ENCODE measurements at places on chromosomes 5 and 9.

- DNase-seq = no peak
Measured at GRCh38 chr5:17221843-17222636, 4.6 kb downstream of the BASP1 start.

DNA sequence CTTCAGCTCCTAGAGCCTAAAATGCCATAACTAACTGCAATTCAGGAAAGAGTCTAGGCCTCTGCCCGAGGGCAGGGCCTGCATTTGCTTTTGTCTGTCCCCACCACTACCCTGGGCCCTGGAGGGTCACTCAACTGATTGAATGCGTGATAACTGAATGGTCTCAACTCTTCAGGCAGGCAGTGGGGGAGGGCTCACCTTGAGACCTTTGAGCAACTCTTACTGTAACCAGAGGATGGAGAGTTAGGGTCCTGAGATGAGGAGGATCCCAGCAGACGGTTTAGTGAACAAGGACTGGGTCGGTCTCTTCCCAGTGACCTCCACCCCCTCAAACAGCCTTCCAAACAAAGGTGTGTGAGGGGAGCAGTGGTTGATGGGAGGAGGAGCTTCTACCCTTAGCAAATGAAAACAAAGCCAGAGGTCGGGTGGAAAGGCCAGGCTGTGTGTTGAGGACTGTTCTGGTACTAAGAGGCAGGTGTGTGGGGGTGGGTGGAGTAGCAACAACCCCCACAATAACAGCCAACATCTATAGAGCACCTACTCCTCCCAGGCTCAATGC is 59.4 kb downstream of the CXXC5 start:
- no peak for DNase-seq

- DNase-seq = no peak
Measured at GRCh38 chr5:175464942-175465233, 13.5 kb upstream of the SFXN1 start.

- no peak for DNase-seq
Measured at GRCh38 chr9:35520364-35520710, 30.4 kb downstream of the RUSC2 start.

- DNase-seq = no peak
Measured at GRCh38 chr5:10655161-10655971, 91.5 kb downstream of the ANKRD33B start.

GRCh38 chr5:157204765-157205164 is 24.1 kb downstream of the ITK start:
- no peak for DNase-seq

- DNase-seq = no peak
Measured at GRCh38 chr9:82170866-82171265, 182.3 kb downstream of the SPATA31D1 start.

- DNase-seq = no peak
Measured at GRCh38 chr9:126690431-126691051, 76.8 kb downstream of the LMX1B start.

- DNase-seq = no peak
Measured at GRCh38 chr5:132628814-132629213, 29.2 kb upstream of the IL13 start.

DNA sequence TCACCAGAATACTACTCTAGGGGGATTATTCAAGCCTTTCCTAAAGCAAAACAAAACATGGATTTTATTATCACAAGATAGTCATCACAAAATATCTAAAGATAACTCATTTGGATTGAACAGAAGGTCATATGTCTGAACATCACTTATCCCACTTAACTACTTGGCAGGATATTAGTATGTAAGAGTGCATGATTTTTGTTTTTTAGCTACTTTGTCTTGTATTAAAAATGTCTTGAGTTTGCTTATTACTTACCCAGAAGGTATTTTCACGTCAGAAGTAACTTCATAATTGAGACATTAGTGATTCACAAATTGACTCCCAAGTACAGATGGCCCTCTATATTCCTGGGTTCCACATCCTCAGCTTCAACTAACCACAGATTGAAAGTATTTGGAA is 113.8 kb downstream of the TLE4 start:
- no peak for DNase-seq

DNA sequence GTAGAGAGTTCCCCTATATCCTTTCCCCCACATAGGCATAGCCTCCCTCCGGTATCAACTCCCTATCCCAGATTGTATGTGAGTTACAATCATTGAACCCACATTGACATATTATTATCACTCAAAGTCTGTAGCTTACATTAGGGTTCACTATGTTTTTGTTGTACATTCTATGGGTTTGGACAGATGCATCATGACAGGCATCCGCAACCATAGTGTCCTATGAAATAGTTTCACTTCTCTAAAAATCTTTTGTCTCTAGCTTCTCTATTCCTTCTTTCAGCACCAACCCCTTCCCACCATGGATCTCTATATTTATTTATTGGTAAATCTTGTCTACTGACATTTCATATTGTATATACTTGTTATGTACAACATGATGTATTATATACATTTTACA is 31.6 kb downstream of the TAF11L14 start:
- DNase-seq = no peak

DNA sequence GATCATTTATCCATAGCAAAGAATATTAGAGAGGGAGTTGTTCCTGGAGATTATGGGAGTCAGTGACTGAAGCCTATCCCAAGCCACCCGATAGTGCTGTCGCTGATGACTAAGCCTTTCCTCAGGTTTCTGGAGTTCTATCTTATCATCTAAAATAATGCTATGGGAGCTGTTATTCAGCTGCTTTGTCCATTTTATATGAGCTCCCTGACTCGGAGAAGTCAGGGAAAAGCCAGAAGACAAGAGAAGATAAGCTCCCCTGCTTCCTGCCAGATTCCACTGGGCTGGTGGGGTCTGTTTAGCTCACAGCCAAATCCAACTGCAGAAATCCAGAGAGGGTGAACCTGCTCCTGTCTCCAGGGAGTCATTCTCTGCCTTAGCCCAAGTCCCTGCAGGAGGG is 148.2 kb downstream of the DROSHA start:
- no peak for DNase-seq

- no peak for DNase-seq
Measured at GRCh38 chr5:139199321-139199720, 1.2 kb upstream of the SIL1 start.

- no peak for DNase-seq
Measured at GRCh38 chr5:132266031-132266835, 8.7 kb downstream of the PDLIM4 start.

DNA sequence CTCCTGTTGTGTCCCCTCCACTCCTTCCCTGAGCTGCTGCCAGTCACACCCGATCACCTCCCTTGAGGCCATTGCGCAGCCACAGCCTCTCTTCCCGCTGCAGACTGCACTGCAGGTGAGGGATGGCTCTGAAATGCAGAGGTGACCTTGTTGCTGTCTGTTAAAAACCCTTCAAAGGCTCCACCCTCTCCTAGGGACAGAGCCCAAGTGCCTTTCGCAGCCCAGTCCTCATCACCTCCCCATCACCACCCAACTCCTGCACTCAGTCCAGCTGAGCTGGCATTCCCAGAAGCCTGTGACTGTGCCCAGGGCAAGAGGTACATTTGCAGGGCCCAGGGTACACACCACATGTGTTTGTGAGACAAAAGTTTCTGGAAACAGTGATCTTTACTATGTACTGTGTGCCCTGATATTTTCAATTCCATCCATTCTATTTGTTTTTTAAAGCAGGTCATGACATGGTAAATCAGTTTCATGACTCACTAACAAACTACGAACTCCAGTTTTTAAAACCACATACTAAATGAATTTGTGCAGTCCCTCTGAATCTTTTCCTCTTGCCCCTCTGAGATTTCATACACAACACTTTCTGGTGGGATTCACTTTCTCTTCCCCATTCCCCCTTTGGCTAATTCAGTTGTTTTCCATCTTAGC is 73.0 kb upstream of the SPOCK1 start:
- no peak for DNase-seq

- no peak for DNase-seq
Measured at GRCh38 chr9:5949103-5949699, 58.5 kb downstream of the MLANA start.

- DNase-seq = no peak
Measured at GRCh38 chr5:135864503-135865435, 30.3 kb downstream of the SLC25A48 start.

GRCh38 chr9:35871545-35871944 is 1.3 kb upstream of the OR13J1 start:
- DNase-seq = no peak

DNA sequence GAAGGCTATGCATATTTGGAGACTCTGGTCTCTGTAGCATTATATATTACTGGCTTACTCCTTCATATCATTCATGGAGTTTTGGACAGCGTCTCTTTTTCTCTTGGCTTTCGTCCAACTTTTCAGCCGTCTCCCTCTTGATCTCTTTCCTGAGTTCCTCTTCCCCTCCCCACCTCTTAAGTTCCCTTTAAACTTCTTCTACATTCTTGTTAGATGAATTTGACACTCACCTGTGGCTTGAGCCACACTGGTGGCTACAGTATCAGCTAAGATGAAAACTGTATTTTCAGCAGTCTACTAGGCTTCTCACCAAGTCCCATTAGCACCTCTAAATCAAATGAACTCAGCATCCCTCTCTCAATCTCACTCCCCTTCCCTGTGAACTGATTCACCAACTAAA is 128.1 kb downstream of the STARD4 start:
- DNase-seq = no peak
